Osteocyte (in vitro differentiated cells): ENCODE measurements at places on chromosomes 4 and X. TPM values are rescaled to one million over a fixed set of nuclear protein-coding genes. Genes with fewer than 3 reads are reported as not detected.

DNA sequence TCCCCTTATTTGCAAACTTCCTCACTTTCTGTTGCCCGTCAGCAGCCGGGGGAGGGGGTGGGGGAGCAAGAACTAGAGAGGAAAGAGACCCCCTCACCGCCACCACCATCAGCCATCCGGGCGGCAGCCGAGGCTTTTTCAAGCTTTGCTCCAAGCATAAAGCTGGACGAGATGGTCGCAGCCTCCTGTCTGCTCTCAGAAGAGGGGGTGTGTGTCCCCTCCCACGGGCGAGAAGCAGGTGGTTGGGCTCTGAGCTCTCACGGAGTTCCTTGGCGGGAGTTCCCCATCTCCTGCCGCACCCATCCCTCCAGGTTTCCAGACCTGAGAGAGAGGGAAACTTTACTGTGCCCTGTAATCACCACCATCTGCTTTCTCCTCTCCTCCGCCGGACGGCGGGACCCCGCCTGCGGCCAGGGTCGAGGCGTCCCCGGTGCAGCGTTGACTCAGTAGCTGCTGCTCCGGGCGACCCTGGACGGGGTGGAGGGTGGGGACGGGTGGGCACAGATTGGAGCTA, 4.7 kb upstream of the ARX start:
- peaks cover 90% of the 10 kb centered on the region for H3K27me3 ChIP-seq
- H3K4me1 ChIP-seq: peaks cover 38% of the 10 kb centered on the region
- H3K4me3 ChIP-seq: no peak overlapping the region
- H3K36me3 ChIP-seq: no peaks in the 10 kb centered on the region

ABLIM2 gene
- total RNA-seq: 0.24 and 0.31 TPM in 2 replicates

YY2 gene
- total RNA-seq: 4.7 and 5.8 TPM in 2 replicates

GRCh38 chr4:88573995-88574394, 18.3 kb upstream of the HERC3 start:
- no peaks in the 10 kb centered on the region for H3K27me3 ChIP-seq
- no peaks in the 10 kb centered on the region for H3K36me3 ChIP-seq
- H3K27ac ChIP-seq: no peak overlapping the region
- peaks cover 15% of the 10 kb centered on the region for H3K4me1 ChIP-seq

DNA sequence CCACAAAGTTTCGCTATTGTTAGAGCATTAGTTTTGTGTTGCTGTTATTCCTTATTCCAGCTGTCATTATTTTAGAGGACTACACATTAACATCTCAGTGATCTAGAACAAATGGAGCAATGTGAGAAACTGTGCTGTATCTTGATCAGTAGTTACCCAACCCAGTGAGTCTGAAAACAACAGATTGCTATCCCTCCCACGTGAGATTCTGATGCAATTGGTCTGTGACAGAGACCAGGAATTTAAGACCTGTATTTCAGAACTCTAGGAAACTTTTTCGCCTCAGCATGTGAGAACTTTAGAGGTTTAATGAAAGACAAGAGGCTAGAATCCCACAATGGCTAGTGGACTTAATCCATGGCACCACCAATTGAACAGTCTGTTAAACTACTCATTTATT, 35.7 kb upstream of the CDS1 start:
- H3K4me1 ChIP-seq: no peaks in the 10 kb centered on the region
- peaks cover 11% of the 10 kb centered on the region for H3K27me3 ChIP-seq
- H3K36me3 ChIP-seq: no peaks in the 10 kb centered on the region

NLGN3 gene
- total RNA-seq: 0.51 and 1.1 TPM in 2 replicates

DKC1 gene
- 37.5 and 39.9 TPM in 2 replicates for total RNA-seq

DNA sequence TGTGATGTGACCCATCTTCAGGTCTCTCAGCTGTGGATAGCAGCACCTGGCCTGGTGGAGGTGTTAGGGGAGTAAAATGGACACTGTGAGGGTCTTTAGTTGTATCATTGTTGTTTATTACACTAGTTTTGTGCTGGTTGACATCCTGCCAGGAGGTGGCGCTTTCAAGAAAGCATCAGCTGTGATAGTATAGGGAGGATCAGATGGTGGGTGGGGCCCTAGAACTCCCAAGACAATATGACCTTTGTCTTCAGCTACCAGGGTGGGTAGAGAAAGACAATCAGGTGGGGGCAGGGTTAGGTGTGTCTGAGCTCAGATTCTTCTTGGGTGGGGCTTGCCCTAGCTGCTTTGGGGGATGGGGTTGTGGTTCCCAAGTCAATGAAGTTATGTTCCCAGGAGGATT, 162.8 kb downstream of the PPP1R2C start:
- H3K4me3 ChIP-seq: no peak overlapping the region
- DNase-seq: no peak
- H3K27me3 ChIP-seq: no peaks in the 10 kb centered on the region
- H3K4me1 ChIP-seq: no peaks in the 10 kb centered on the region
- H3K27ac ChIP-seq: no peak overlapping the region

- no peak for DNase-seq
- peaks cover 4% of the 10 kb centered on the region for H3K4me1 ChIP-seq
- no peaks in the 10 kb centered on the region for H3K36me3 ChIP-seq
Observed at GRCh38 chr4:107870916-107871786, 46.4 kb downstream of the SGMS2 start.

- H3K27ac ChIP-seq: no peak overlapping the region
- H3K36me3 ChIP-seq: peaks cover 19% of the 10 kb centered on the region
- no peaks in the 10 kb centered on the region for H3K27me3 ChIP-seq
- H3K4me3 ChIP-seq: no peak overlapping the region
Observed at GRCh38 chrX:67721321-67721720, 177.5 kb downstream of the AR start.

HTR2C gene
- total RNA-seq: not detected in 2 replicates

DNA sequence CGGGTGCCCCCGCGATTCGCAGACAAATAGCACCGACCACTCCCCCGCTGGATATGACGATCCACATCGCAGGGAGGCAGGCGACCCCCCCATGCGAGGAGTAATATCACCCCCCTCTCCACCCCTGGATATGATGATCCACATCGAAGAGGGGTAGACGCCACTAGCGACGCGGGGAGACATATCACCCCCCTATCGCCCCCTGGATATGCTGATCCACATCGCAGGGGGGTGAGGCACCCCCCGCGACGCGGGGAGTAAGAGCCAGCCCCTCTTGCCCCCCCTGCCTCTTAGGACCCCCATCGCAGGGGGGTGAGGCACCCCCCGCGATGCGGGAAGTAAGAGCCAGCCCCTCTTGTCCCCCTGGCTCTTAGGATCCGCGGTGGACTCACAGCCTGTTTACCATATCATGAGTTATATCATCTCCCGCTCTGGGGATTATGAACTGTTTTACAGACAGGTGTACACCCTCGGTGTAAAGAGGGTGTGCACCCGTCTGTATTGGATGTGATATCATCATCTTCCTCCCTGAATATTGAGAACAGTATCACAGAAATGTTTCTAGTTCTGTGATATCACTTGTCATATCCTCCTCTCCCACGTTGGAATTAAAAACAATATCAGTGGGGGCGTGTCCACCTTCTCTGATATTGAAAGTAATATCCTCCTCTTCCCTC, 22.7 kb upstream of the DRD5 start:
- no peaks in the 10 kb centered on the region for H3K27me3 ChIP-seq
- no peak for DNase-seq
- H3K4me1 ChIP-seq: no peaks in the 10 kb centered on the region
- no peak overlapping the region for H3K4me3 ChIP-seq

GRCh38 chr4:25448379-25449109, 71.5 kb downstream of the ANAPC4 start:
- peaks cover 38% of the 10 kb centered on the region for H3K4me1 ChIP-seq
- no peaks in the 10 kb centered on the region for H3K36me3 ChIP-seq
- no peaks in the 10 kb centered on the region for H3K27me3 ChIP-seq
- H3K4me3 ChIP-seq: no peak overlapping the region
- no peak for DNase-seq

DCTD gene
- 122 and 126 TPM in 2 replicates for total RNA-seq

DNA sequence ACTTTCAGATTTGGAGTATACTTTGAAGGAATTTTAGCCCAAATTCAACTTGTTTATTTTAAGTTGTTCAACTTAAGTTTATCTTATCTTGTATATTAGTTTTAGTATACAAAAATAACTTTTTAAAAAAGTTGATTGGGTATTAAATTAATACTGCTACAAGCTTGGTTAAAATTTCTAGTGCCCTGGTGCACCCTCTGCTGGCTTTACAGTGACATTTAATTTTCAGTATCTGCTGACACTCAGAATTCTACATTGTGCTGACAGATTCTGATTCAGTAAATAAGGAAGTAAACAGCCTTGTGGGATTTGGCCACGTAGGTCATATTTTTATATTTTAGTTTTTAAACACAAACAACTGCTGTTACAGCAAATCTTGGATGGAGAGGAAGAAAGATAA, 2.9 kb downstream of the EDA start:
- no peaks in the 10 kb centered on the region for H3K36me3 ChIP-seq
- no peaks in the 10 kb centered on the region for H3K4me1 ChIP-seq
- DNase-seq: no peak
- H3K27ac ChIP-seq: no peak overlapping the region
- H3K4me3 ChIP-seq: no peak overlapping the region

- H3K4me1 ChIP-seq: no peaks in the 10 kb centered on the region
- peak overlapping the region; percentile 53 for H3K4me3 ChIP-seq
- H3K27ac ChIP-seq: peak overlapping the region; percentile 42
- no peak for DNase-seq
- peaks cover 20% of the 10 kb centered on the region for H3K27me3 ChIP-seq
Observed at GRCh38 chr4:186500721-186501304, 54.6 kb downstream of the MTNR1A start.

ACE2 gene
- total RNA-seq: not detected in 2 replicates

CACNA1F gene
- not detected in 2 replicates for total RNA-seq

ZCCHC18 gene
- 5.2 and 6.4 TPM in 2 replicates for total RNA-seq

DNA sequence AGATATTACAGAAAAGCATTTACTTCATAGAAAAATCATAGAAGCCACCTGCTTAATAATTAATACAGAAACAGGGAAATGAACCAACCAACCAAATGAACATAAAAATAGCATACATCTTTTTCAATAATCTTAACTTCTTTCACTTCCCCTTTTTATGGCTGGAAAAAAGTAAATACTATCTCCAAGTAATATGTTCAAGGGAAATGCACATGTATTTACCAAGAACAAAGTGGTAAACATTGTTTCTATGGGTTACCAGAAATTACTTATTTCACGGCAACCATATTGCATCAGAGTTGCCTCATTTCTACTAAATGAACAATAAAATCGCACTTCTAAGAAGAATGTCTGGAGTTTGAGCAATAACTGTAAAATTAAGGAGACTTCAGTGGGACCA, 321.3 kb downstream of the TMA16 start:
- H3K27me3 ChIP-seq: peaks cover 2% of the 10 kb centered on the region
- H3K4me3 ChIP-seq: no peak overlapping the region
- no peaks in the 10 kb centered on the region for H3K36me3 ChIP-seq
- no peaks in the 10 kb centered on the region for H3K4me1 ChIP-seq
- H3K27ac ChIP-seq: no peak overlapping the region

SYN1 gene
- 0.71 and 1.9 TPM in 2 replicates for total RNA-seq

DNA sequence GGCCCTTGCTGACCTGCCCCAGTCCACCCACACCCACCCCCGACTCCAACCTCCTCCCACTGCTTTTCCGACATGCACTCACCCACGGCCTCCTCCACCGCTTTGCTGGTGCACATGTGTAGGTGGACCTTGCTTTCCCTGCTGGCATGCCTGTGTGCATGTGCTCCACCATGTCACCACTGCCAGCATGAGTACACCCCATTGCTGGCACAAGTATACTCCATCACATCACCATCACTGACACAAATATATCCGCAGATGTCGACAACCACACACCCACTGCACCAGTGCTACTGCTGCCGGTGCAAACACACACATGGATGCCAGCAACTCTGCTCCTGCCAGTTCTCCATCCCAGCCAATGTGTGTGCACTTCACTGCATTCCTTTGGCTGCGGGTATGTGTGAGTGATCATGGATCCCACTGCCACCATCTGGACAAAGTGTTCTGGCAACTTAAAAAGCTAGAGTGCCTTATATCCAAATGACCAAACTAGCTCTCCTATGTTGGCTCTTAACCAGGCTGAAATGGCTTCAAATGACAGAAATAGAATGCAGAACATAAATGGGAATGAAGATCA, 1072.3 kb downstream of the RAPGEF2 start:
- no peak overlapping the region for H3K4me3 ChIP-seq
- H3K36me3 ChIP-seq: no peaks in the 10 kb centered on the region

DNA sequence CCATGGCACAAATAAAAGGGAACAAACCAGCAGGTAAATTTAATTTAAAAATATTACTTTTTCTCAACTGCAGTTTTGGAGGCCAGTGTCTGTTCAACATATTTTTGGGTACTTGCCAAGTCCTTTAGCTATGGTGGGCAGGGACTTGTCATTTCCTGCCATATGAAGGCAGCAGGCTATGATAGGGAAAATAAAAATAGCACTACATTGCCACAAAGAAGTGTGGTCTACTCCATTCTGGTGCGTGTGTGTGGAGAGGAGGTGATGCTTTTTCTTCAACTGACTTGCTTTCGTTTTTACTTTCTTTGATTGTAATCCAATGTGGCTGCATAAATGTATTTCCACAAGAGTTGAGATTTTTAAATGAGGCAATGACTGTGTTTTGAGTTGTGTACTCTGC, 17.2 kb downstream of the GPR174 start:
- H3K36me3 ChIP-seq: no peaks in the 10 kb centered on the region
- DNase-seq: no peak
- H3K27ac ChIP-seq: no peak overlapping the region
- no peaks in the 10 kb centered on the region for H3K4me1 ChIP-seq

DNA sequence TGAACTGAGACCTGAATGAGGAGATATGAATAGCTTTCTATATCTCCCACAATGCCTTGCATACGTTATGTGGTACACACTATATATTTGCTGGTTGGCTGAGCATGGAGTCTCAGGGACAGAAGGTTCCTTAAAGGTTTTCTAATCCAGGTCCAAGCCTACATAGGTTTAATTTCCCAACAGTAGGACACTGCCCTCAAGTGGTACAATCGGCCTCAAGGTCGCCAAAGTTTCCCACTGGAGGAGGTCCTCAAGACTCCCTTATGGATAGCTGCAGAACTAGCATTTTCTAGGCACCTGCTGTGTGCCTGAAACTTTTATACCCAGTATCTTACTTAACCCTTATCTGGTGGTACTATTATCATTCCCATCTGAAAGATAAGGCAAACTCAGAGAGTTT, 21.0 kb upstream of the EFNB1 start:
- no peaks in the 10 kb centered on the region for H3K36me3 ChIP-seq
- peaks cover 7% of the 10 kb centered on the region for H3K27me3 ChIP-seq
- no peak overlapping the region for H3K27ac ChIP-seq
- no peak for DNase-seq

DNA sequence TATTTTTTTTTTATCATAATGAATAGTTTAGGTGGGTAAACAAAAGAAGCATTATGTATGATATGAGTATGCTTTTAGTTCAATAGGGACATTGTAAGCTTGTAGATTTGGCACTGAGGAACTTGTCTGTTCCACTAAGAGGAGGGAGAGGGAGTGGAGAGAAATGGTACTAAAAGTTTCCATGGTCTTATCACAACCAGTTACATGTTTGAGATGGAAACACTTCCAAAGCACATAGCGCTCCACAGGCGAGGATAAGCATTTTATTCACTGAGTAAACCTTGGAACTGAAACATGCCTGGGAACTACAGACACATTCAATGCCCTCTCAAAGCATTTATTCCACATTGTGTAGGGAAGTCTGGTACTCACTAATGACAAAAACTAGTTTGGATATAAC, 15.5 kb downstream of the MYOZ2 start:
- no peak overlapping the region for H3K27ac ChIP-seq
- H3K36me3 ChIP-seq: no peaks in the 10 kb centered on the region
- DNase-seq: no peak
- H3K4me1 ChIP-seq: no peaks in the 10 kb centered on the region
